Activated effector memory CD4-positive, alpha-beta T cell treated with anti-CD3 and anti-CD28 coated beads, Interleukin-2, amount 50 U/mL, for 16 hours (primary cell): ENCODE measurements at places on chromosomes 5 and 9.

- peak; percentile 80 for DNase-seq
Measured at GRCh38 chr5:177456976-177457851, 10.6 kb downstream of the PRR7 start.

DNA sequence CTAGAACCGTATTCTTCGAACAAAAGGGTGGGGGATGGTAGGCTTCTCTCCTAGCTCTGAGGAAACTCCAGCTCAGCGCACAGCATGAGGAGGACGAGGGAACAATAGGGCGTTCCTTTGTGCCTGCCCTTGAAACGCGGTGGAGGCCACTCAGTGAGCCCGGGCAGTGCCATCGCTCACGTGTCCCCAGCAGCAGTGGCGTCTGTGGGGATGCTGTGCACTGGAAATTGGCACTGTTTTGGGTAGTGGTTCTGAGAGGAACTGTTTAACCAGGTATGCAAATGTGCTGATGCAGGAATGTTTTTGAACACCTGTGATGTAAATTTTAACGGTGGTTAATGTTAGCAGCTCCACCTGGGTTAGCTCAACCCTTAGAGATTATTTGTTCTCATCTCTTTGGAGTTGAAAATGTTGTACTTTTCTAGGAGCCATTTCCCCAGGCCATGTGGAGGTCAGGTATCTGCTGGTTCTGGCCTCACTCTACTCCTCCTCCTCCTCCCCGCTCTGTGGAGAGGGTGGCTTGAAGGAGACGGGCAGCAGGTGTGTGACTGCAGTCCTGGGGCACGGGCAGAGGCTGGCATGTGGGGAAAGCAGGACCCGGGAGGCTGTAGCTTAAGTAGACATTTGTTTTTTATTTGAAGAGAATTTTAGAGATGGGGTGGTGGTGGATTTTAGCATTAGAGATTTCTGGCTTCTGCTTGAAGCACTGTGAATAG, 48.3 kb downstream of the EHMT1 start:
- no peak for DNase-seq

GRCh38 chr9:94082553-94082952, 1.7 kb upstream of the PTPDC1 start:
- no peak for DNase-seq

DNA sequence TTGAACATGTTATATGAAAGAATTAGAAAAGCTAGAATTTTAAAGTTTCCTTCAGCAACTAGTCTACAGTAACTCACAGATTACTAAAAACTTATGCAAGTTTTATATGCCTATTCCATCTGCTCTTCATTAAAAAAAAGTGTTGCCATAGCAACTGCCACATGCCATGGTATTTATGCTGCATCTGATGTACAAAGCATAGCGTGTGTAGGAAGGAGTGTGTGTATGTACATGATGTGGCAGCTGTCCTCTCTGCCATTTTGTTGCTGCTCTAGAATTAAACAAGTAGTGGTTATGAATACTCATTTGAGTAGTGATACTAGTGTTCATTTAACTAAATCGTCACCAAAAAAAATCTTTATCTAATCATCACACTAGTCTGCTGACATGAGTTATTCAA, 593.5 kb downstream of the CETN3 start:
- DNase-seq: no peak

DNA sequence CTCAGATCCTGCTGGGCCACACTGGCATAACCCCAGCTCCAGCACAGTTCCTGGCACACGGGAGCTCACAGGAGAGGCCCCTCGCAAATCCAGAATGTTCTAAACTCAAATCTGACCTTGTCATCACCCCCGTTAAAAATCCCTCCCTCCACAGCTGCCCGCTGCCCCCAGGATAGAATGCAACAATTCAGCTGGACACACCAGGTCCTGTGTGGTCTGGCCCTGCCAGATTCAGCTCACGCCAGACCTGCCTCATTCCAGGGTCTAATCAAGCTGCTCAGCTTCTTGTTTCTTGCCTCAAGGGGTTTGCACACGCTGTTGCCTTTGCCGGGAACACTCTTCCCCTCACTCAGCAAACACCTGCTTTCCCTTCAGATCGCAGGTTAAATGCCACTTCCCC, 45.0 kb upstream of the ASS1 start:
- no peak for DNase-seq

GRCh38 chr5:126390051-126390450, 33.2 kb upstream of the GRAMD2B start:
- DNase-seq: no peak

DNA sequence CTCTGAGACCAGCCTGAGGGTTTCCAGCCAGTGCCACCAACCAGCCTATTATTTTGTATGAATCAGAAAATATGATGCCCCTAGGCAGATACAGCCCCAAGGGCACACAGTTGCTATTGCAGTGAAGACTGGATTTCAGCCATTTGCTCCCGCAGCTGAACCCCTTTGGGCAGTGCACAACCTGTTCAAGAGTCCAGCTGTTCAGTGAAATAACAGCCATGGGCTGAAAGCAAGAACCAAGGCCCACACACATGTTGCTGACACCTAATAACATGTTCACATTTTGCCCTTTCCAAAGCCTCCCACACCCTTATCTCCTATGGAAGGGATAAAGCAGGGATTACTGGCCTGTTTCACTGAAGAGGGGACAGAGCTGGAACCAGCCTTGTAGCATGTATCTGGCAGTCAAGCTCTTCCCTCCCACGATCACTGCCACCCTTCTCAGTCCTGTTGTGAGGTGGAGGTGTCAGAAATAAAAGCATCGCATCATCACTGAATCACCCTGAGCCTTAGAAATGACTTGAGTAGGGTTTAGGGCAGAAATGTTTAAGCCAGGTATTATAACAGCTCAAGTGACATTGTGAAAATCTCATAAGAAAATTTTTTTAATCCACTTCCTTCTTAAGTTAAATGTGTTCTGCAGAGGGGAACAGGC, 137.1 kb upstream of the FSTL4 start:
- no peak for DNase-seq

GRCh38 chr9:126117158-126117425, 209.5 kb upstream of the MVB12B start:
- DNase-seq: no peak

DNA sequence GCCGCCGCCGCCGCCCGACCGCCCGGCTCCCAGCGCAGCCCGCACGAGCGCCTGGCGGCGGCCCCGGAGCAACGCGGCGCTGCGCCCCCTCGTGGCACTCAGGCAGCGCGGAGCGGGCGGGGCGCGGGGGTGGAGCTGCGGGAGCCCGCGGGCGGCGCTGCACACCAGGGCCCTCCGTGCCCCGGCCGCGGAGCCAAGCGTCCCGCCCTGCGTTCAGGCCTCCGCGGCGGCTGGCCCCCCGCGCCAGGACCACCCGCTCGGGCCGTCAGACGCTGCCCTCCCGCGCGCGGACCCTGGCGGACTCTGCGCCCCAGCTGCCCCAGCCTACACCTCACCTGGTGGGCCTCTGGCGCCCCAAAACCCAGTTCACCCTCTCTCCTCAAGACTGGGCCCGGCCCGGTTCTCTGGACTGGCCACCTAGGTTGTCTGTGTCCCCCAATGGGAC, at the start of gene RASGEF1C:
TSS of gene RASGEF1C (minus strand) at position 75 of the 445 bp plus-strand sequence. CDS start 71,159 bp downstream, outside the sequence.
- peak; percentile 86 for DNase-seq

DNA sequence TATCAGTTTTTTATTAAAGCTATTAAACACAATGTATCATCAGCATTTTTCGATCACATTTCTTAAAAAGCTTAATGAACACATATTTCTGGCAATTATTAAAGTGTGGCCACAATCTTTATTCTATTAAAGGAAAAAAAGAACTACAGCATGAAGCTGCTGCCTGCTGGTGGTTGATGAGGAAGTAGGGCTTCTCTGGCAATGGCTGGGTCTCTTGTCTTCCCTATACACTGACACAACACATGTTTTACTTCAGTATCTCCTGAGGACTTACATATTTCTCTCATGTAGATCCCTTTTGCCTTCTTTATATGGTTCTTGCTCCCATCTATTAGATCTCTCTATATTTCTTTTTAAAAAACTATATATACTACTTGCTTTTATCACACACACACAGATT, 590.7 kb downstream of the RAB3C start:
- DNase-seq: no peak

- DNase-seq: no peak
Measured at GRCh38 chr5:111461255-111461671, 51.1 kb downstream of the STARD4 start.

DNA sequence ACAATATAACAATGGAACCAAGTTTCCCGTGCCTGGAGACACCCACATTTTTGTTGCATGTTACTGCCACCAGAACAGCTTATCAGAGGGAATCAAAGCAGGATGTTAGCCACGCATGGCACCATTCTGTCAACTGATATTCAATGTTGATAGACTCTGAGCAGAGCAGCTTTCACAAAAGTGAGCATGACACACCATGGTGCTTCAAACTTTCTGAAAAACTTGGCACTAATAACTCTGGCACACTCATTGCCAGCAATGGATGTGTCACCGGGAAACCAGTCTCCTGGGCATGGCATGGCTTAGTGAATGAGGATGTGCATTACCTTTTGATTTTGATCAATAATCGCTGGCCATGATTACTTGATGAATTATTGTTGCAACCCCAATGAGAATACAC, 19.7 kb downstream of the NIPSNAP3B start:
- no peak for DNase-seq

- no peak for DNase-seq
Measured at GRCh38 chr5:124747791-124748686, 1.6 kb upstream of the ZNF608 start.

GRCh38 chr9:124776954-124777648, at the start of gene OLFML2A:
OLFML2A (plus strand) TSS chr9:124777133; CDS start chr9:124777271, 138 bp downstream.
- peak; percentile 69 for DNase-seq

DNA sequence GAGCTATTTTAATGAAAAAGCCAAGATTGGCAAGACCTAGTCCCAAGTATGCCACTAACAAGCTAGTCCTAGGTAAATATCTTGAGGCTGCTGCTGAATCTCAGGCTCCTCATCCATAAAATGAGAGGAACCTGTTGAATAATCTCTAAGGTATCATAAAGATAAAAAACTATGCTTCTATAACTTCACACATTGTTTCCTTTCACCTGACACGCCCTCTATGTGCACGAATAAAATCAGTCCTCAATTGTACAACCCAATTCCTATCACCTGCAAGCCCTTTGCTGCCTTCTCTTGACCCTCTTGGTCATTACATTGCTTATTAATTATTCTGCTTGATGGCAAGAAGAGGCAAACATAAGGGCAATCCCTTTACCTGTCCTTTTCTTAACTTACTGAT, 69.9 kb downstream of the TRPM6 start:
- DNase-seq: no peak

DNA sequence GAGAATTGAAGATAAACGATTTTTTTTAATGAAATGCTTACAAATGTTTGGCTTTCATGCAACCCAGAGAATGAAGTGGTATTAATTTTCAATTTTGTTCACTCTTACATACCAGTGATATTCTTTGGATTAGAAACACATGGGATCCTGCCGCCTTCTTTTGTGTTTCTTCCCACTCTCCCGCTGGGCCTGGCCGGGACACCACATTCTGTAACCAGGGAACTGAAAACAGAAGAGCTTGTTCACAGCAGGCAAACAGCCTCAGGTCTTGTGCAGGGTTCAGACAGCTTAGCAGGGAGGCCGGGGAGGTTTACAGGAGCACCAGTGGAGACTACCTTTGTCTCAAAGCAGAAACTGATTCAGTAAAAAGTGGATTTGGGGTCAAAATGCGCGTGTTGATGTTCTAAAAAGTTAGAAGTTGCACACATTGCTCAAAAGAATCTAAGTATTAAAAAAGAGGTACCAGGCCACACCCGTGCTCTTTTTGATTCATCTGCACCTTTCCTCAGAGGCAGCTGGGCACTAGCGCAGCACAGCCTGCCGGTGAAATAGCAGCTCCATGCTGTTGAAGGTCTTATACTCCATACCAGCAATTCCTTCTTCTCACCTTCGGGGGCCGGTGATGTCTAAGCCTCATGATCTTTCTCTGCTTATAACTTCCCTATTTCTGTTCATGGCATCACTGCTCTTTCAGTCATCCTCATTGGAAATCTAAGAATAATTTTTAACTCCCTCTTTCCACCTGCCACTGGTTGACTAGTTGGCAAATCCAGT, 67.1 kb downstream of the GRAMD2B start:
- DNase-seq: no peak

DNA sequence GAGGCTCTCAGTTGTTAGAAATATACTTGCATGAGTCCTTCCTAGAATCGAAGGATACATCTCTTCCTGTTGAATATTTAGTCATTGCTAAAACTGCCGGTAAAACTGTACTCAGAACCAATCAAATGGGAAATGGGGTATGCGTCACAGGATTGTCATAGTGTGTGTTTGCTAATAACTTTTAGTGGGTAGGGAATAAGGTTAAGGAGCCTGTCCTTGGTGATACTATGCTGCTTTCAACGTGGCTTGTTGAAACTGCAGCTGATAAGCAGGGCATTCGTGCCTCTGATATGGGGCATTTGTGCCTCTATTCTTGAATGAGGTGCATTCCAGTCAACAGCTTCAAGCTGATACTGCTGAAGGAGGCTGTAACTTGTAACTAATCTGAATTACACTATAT, 26.6 kb downstream of the HABP4 start:
- no peak for DNase-seq

DNA sequence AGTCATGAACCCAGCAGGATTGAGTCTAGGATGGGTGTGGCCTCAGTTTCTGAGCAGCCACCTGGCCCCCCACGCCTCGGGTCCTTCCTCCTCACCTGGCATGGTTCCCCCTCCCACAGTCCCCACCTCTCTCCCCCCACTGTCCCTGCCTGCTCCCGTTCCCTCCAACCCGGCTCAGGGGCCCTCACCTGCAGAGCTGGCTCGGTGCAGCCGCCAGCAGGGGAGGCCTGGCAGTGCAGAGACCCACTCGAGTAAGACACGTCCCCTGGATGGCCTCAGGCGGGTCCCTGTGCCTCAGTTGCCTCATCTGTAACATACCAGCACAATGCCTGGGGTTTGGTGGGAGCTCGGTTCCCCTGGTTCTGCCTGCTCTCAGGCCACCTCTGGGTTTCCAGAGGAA, 66.2 kb downstream of the NEK6 start:
- DNase-seq: no peak

DNA sequence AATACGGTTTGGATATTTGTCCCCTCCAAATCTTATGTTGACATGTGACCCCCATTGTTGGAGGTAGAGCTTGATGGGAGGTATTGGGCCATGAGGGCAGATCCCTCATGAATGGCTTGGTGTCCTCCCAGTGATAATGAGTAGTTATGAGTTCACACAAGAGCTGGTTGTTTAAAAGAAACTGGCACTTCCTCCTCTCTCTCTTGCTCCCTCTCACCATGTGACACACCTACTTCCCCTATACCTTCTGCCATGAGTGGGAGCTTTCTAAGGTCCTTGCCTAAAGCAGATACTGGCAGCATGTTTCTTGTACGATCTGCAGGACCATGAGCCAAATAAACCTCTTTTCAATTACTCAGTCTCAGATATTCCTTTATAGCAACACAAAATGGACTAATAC, 132.0 kb downstream of the PIK3R1 start:
- no peak for DNase-seq
